ENCODE measurements at places on chromosomes 3 and 15. TPM values are rescaled to one million over a fixed set of nuclear protein-coding genes. Genes with fewer than 3 reads are reported as not detected.

Gene LRTM1
- total RNA-seq = not detected

DNA sequence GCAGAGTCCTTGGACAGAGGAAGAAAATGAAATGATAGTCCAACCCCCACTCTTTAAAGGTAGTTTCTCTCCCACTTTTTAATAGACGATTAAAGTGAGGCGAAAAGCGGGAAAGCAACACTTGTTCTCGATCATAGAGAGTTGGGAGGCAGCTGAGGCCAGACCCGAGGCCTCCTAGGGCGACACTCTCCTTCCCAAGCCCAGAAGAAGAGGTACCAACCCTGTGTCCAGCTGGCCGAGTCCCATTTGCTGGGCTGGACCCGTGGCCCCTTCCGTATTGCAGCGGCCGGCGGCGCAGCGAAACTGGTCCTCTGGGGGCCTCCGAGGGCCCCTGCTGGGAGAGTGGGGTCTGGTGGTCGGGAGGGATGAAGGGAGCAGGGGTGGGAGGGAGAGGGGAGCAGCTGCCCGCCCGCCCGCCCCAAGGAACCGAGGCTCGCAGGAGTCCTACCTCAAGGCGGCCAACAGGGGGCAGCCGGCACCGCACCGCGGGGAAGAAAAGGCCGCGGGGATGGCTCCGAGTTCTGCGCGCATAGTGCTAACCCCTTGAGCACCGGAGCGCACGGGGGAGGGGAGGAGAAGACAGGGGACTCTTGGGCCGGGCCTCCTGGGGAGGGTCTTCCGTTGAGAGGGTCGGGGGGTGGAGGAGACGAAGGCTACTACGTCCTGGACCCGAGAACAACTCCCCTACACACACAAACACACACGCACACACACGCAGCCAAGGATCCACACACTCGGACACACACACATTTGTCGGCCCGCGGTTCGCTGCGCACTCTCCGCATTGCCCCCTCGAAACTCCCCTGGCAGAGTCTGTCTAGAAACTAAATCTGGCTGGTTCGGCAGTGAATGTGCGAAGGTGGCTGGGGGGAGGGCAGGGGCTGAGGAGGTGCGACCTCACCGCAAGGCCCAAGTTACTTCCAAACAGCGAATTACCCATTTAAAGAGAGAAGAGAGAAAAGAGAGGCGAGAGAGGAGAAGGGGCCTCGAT is 2.0 kb downstream of the WNT5A start:
- DNase-seq = peak; percentile 78

GRCh38 chr3:115876876-115877614 is 253.7 kb downstream of the GAP43 start:
- DNase-seq = no peak

DNA sequence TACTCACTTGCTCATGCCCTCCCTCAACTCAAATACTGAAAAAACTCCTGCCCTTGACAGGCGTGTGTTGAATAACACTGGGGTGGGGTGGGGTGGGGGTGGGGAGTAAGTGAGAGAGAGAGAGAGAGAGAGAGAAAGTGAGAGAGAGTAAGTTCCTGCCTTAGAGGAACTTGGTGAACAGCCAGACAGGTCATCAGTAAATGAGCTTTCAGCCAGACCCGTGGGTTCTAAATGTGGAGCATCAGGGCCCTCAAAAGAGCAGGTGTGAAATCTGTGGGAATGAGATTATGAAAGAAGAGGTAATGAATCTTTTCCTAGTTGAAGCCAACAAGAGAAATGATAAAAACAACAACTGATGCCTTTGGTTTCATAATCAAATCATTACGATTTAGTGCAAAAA is 134.4 kb upstream of the FAM3D start:
- no peak for DNase-seq

DNA sequence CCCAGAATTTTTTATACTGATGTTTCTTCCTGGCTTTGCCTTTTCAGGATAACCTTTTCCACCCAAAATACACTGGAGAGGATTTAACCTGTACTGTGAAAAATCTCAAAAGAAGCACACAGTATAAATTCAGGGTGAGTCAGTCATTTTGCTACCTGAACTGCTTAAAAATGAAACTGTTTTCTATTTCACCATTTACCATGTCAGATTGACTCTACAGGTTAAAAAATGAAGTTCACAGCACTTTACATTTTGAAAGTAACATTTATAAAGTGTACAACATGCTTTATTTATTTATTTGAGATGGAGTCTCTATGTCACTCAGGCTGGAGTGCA is 115.2 kb downstream of the GHSR start:
- DNase-seq = no peak

Gene HGD
- total RNA-seq = not detected

- no peak for DNase-seq
Measured at GRCh38 chr3:16605966-16606365, 743 bp upstream of the DAZL start.

GRCh38 chr3:69051756-69052471 is at the start of gene TMF1:
TMF1 (minus strand) TSS chr3:69052333; CDS start chr3:69052086, 247 bp downstream.
- DNase-seq = peak; percentile 94

DNA sequence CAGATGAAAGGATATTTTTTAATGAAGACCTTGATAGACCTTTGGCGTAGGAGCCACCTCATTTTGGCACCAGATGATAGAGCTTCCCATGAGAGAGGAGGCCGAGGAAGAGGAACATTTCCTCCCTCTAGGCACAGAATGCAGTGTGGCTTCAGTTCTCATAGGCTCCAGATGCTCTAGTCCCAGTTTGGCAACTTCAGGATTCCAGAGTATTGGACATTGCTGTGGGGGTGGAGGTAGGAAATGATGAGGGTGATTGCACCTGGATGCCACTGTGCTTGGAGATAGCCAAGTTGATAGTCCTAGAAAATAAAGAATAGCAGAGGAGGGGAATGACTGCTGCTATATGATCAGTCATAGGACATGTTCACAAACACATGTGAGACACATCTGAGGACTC is 58.3 kb upstream of the KY start:
- no peak for DNase-seq

Gene HRG
- total RNA-seq = not detected

DNA sequence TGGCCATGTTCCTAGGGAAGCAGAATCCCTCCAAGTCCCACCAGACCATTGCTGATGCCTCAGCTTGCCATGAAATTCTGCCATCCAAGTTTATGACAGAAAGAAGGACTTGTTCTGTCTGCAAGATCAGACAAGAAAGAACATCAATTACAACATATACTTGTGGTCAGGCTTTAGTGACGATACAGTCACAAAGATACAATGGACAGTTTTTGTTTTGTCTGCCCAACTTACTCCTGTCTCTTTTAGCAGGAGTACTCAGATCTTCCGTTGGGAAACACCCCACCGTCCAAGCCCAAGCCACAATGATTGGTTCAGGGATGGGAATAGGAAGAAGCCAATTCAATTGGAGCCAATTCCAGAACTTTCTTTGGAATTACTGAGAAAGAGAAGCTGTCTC is 15.7 kb downstream of the KLHL6 start:
- DNase-seq = no peak

Data from M059J (cell line).